ENCODE measurements at places on chromosomes 4 and X. TPM values are rescaled to one million over a fixed set of nuclear protein-coding genes. Genes with fewer than 3 reads are reported as not detected.

- DNase-seq: no peak
These were observed 576.8 kb upstream of the SMIM31 start for GRCh38 chr4:164177153-164177552.

Gene MGAT4D
- not detected for total RNA-seq

GRCh38 chr4:112007391-112007790 is 137.9 kb upstream of the FAM241A start:
- no peak for DNase-seq

Gene MAGEC2
- not detected for total RNA-seq

GRCh38 chrX:134599184-134599914 is 58.9 kb downstream of the PLAC1 start:
- DNase-seq: no peak

Gene SERTM2
- total RNA-seq: not detected

Data from activated CD8-positive, alpha-beta T cell treated with anti-CD3 and anti-CD28 coated beads, Interleukin-2, amount 10 ng/mL, durations not matched to agents 7 days and 5 days (primary cell).